Activated T-helper 2 cell treated with anti-CD3 and anti-CD28 coated beads, Interferon-gamma antibody, Interleukin-2, Interleukin-4, amounts not matched to agents 10 μg/mL and 5 μg/mL and 100 μg/mL, durations not matched to agents 14 hours and 24 hours and 36 hours (primary cell): ENCODE measurements at places on chromosomes 12 and 14. TPM values are rescaled to one million over a fixed set of nuclear protein-coding genes. Genes with fewer than 3 reads are reported as not detected.

DNA sequence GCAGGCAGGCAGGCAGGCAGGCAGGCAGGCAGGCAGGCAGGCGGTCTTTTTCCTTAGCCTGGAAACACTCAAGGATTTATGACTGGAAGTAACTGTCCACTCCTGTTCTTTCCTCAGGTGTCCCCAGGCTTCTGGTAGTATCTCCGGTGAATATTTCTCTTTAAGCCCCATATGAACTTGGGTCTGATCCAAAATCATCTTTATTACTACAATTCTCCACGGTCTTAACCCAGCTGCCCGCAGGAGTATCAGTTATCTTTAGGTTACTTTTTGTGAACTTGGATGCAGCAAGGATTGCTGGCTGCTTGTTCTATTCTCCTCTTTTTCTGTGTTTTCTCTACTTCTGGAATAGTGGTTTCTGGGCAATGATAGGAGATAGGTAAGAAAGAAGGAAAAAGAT is 3.3 kb downstream of the CSRNP2 start:
- DNase-seq: no peak

- no peak for DNase-seq
Observed at GRCh38 chr12:5927732-5928516, 17.1 kb downstream of the ANO2 start.

DNA sequence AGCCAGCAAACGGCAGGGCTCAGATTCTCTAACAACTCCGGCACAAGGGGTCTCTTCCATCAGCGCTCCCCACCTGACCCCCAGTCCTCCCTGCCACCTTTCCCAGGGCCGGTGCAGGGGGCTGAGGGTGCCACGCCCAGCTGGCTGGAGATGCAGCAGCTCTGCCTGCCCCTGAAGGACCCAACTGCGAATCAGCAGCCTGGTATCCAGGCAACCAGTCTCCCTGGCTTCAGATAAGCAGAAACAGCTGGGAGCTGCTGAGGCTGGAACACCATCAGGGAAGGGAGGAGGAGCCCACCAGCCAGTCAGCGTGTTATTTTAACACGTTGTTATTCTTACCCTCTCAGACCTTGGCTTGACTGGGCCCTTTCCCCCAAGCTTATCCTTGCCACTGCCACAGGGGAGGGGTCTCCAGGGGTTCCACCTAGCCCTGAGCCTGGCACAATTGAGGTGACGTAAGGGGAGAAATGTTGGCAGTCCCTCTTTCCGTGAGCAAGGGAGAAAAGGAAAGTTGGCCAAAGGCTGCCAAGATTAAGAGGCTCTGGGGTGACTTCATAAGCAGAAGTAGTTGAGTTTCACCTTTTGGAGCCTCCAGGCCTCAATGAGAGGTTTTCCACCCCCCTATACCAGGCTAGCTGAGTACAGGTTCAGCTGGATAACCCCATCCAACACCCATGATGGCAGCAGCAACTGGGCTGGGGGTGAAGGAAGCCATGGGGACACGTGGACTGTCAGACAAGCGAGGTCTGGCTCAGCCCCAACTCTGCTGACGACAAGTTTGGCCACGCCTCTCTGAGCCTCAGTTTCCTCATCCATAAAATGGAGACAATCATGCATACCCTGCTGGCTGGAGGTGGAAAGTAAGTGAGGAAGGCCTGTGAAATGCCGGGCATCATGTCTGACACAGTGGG is 91.1 kb downstream of the IRF2BPL start:
- no peak for DNase-seq

DNA sequence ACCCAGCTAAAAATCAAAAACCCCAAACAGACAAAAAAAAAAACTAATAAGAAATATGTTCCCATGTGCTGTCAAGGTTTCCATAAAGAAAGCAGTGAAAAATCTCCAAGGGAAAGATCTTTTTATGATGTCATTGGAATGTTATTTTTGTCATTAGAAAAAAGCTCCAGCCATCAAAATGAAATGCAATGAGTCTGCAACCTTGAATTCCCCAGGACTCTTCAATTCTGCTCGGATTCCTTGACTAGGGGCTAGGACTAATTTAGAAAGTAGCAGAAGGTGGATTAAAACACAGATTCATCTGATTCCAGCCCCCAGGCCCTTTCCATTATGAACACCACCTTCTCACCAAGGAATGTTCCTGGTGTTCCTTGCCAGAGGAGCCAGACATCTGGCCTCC is 6.0 kb upstream of the PCNX1 start:
- no peak for DNase-seq

DNA sequence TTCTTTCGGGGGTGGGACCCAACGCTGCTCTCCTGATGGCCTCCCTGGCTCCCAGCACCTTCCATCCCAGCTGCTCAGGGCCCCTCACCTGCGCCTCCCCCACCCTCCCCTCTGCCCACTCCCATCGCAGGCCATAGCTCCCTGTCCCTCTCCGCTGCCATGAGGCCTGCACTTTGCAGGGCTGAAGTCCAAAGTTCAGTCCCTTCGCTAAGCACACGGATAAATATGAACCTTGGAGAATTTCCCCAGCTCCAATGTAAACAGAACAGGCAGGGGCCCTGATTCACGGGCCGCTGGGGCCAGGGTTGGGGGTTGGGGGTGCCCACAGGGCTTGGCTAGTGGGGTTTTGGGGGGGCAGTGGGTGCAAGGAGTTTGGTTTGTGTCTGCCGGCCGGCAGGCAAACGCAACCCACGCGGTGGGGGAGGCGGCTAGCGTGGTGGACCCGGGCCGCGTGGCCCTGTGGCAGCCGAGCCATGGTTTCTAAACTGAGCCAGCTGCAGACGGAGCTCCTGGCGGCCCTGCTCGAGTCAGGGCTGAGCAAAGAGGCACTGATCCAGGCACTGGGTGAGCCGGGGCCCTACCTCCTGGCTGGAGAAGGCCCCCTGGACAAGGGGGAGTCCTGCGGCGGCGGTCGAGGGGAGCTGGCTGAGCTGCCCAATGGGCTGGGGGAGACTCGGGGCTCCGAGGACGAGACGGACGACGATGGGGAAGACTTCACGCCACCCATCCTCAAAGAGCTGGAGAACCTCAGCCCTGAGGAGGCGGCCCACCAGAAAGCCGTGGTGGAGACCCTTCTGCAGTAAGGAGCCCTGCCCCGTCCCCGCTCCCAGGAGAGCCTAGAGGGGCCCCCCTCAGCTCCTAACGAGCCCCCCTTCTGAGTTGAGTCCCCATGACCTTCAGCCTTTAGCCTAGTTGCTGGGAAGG is at the start of gene HNF1A:
HNF1A (plus strand) TSS at position 248 of the 924 bp plus-strand sequence; CDS start at position 474, 226 bp downstream.
- DNase-seq: no peak

- no peak for DNase-seq
Observed at GRCh38 chr12:114678028-114678427, 5.9 kb downstream of the TBX3 start.

GRCh38 chr12:88251798-88252197 is 109.7 kb downstream of the TMTC3 start:
- DNase-seq: no peak

GRCh38 chr14:77613201-77613600 is 3.2 kb downstream of the SPTLC2 start:
- DNase-seq: no peak

DNA sequence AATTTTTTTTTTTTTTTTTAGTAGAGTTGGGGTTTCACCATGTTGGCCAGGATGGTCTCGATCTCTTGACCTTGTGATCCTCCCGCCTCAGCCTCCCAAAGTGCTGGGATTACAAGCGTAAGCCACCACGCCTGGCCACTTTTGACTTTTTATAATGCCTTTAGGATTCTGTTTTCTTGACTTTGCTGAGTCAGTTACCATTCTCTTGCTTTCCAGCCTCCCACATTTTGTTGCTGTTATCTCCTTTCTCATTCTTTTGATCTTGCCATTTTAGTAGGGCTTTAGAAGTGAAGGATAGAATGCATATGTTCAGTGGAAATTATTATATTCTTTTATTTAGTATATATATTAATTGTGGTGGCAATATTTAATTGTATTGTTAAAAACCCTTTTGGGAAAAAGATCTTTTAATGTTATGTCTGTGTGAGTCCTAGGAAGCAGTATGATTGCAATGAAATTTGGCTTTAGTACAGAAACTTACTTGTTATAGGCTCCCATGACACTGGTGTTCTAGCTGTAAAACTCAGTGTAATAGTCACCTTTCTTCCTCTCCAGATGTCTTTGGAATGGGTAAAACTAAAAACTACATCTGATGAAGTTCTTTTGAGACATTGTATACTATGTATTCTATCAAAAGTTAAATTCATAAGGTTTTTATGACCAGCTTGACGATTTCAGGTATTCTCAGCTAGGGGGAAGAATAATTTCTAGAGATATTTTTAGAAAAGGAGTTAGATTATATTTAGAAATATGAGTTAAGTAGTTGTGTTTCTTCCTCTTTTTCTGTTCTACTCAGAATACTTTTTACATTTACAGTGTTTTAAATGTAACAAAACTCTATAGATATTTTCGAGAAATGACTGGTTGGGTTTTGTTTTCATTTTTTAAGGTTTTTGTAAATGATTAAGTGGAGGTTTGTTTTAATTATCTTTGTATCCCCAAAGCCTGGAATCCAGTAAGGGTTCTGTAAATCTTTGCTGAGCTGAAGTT is 74.7 kb downstream of the APAF1 start:
- DNase-seq: no peak

HOXC12 gene
- not detected in 2 replicates for total RNA-seq

OTUB2 gene
- total RNA-seq: 2.1 and 2.3 TPM in 2 replicates
